ENCODE measurements at places on chromosomes 4 and X.
A peak's percentile ranks its signal among the peaks of the same experiment; 100 is the strongest.

DNA sequence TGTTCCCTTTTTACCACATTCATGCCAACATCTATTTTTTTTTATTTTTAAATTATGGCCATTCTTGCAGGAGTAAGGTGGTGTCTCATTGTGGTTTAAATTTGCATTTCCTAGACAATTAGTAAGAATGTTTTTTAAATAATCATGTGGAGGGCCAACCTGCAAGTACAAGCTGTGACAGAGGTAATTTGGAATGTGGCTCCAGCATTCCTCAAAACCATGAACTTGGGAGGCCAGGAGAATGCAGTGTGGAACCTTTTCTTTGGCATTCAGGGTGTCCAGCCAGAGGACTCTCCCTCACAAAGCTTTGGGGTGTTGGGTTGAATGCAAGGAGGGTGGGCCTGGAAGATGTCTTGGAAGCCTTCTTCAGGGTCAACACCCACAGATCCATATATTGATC lies 7.3 kb upstream of the TMEM185A start:
- DNase-seq, result no peak

GRCh38 chr4:38024206-38024509 lies 64.0 kb downstream of the PTTG2 start:
- no peak for DNase-seq

- no peak for DNase-seq
Observed at GRCh38 chrX:119607018-119607389, 780 bp upstream of the NKRF start.

DNA sequence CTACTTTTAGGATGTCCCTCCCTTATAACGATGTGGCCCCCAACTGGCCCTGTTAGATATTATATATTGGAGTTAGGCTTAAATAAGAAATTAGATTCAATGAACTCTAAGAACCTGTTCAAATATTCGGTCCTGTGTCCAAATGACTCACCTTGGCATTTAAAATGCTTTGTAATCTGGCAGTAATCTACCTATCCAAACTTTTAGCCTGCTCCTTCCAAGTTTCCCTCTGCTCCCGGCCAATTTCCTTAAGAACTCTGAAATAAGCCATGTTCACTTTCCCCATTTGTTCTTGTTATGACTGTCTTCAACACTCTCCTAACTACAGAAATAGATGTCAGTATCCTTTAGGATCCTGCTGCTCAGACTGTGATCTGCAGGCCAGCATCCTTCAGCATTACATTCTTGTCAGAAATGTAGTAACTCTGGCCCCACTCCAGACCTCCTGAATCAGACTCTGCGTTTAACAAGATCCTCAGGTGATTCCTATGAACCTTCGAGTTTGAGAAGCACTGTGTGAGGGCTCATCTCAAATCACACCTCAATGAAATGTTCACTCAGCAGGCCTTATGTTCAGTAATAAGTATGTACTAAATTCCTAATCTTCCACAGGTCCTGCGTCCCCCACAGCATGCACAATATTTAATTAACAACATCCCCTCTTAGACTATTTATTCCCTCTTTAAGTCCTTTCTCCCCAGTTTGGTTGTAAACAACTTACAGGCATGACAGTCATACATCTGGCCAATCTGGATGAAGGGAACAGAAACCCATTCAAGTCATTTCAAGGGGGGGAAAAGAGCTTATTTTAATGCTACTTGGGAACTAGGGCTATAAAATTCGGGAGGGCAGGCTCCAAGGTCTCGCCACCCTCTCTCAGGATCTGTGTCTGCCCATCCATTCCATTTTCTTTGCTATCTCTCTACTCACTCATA lies 3.0 kb downstream of the ATP8A1 start:
- no peak for DNase-seq

- DNase-seq, result no peak
Observed at GRCh38 chrX:67587946-67588624, 44.3 kb downstream of the AR start.

GRCh38 chrX:107850422-107850765 lies 24.7 kb downstream of the MID2 start:
- no peak for DNase-seq

- no peak for DNase-seq
Observed at GRCh38 chr4:144799486-144799885, 153.5 kb downstream of the HHIP start.

GRCh38 chr4:4480685-4481398 lies 61.0 kb downstream of the STX18 start:
- no peak for DNase-seq

- DNase-seq, result peak; percentile 96
Observed at GRCh38 chrX:149540621-149541520, at the start of gene EOLA1. TSS of gene EOLA1 (plus strand) at chrX:149541012. CDS start at chrX:149545631, 4,619 bp downstream.

GRCh38 chr4:118739022-118739713 lies 54.0 kb downstream of the METTL14 start:
- no peak for DNase-seq

- DNase-seq, result no peak
Observed at GRCh38 chrX:49147282-49147681, 15.3 kb upstream of the MAGIX start.

- peak; percentile 65 for DNase-seq
Observed at GRCh38 chr4:120065974-120066516, 603 bp downstream of the MAD2L1 start.

DNA sequence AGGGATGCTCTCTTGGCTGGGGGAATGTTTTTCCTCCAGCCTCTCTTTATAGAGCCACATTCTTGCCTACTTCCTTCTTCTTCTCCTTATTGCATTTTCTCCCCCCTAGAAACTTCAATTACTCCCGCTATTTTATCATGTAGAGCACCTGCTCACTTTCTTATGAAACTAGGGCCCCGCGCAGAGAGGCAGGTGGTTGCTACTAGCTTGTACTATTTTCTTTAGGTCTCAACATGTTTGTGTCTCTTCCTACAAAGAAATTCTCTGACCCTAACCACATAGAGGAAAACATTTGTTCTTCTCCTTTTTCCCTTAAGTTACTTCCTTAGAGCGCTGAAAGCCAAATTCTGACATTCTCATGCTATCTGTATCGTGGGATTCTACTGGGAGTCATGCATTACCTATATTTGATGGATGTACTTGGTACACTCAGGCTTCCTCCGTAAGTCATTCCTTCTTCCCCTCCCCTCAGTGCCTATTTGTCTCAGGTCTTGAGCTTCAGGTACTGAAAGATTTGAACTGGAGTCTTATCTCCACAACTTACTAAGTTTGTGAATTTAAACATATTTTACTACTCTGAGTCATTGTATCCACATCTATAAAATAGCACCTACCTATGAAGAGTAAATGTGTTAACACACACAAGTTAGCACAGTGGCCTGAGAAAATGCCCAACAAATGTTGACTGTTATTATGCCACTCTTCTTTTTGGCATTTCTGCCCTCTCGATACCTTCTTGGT lies 159.1 kb upstream of the LEF1 start:
- DNase-seq, result no peak

DNA sequence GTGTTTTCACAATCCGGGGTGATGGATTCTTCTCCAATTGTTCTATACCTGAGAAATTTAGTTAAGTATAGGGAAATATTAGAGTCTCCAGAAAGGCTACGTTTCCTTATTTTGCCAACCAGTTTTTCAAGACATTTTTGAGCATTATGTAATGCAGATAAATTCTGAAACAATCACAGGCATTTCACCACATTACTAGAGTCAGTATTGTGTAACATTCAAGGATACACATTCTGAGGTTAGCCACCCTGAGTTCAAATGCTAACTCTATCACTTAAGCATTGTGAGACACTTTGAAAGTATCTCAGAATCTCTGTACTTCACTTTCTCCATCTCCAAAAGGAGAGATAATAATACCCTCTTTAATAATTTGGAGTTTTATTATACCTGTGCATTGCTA lies 10.6 kb downstream of the SULT1B1 start:
- no peak for DNase-seq

- no peak for DNase-seq
Observed at GRCh38 chr4:145912376-145912775, 26.2 kb downstream of the ZNF827 start.

DNA sequence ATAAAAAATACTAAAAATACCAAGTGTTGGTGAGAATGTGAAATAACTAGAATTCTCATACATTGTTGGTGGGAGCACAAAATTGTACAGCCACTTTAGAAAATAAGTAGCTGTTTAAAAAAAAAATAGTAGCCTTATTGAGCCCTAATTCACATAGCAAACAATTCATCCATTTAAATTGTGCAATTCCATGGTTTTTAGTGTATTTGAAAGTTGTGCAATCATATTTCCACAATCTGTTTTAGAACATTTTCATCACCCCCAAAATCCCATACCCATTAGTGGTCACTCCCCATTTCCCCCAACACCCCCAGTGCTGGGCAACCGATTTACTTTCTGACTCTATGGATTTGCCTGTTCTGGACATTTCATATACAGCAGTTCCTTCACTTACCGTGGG lies 37.1 kb downstream of the STX18 start:
- no peak for DNase-seq
